ENCODE measurements at places on chromosomes 1 and 21.
A peak's percentile ranks its signal among the peaks of the same experiment; 100 is the strongest.

- DNase-seq, result no peak
These were observed 100.0 kb upstream of the RAB4A start for GRCh38 chr1:229170778-229171505.

DNA sequence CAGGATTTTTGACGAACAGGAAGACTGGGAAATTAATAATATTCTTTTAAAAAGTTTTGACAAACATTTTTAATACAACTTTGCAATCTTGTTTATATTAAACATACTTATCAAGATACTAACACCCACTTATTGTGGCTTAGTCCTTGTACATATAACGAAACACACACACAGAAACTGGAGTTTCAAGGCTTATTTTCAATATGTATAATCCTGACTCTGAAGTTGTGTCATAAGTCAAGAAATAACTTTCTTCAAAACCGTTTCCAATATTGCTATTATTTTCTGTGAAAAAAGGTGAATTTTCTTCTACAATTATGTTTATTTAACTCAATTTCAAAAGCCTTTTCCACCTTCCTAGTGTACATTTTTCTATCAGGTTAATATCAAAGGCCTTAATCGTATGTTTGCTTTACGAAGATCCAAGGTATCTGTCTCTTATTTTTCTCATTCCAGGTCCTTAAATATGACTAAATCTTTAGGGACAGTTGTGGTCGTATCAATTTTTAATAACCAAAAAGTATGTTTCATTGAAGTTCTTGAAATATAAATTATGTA, 1.8 kb downstream of the CDKN2C start:
- DNase-seq, result no peak

- no peak for DNase-seq
These were observed 6.6 kb upstream of the MED18 start for GRCh38 chr1:28322194-28322593.

GRCh38 chr1:52899445-52899894, 22.1 kb downstream of the ECHDC2 start:
- no peak for DNase-seq

DNA sequence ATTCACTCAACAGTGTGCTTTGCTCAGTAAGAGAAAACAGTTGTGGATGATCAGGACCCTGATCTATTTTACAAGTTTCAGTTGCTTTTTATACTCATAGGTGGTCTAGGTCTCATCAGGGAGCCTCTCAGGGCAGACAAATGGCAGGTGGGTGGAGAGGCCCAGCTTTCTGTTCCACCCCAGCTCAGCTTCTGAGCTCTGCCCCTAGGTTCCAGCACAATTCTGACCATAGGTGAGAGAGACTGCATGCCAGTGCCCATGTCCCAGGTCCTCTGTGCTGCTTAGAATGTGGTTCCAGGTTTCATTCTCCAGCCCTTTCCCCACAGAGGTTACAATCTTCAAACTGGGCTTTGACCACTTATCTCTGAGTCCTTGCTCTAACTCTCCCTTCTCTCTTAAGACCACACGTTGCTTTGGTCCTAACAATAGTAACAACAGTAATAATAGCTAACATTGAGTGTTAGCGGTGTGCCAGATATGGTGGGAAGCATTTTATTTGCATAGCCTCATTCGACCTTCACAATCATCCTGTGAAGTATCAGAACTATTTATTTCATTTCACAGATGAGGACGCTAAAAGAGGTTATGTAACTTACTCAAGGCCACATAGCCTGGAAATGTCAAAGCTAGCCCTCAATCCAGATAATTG, 19.6 kb upstream of the DUSP10 start:
- DNase-seq, result no peak

- no peak for DNase-seq
These were observed 39.2 kb upstream of the CR1L start for GRCh38 chr1:207605444-207606361.

DNA sequence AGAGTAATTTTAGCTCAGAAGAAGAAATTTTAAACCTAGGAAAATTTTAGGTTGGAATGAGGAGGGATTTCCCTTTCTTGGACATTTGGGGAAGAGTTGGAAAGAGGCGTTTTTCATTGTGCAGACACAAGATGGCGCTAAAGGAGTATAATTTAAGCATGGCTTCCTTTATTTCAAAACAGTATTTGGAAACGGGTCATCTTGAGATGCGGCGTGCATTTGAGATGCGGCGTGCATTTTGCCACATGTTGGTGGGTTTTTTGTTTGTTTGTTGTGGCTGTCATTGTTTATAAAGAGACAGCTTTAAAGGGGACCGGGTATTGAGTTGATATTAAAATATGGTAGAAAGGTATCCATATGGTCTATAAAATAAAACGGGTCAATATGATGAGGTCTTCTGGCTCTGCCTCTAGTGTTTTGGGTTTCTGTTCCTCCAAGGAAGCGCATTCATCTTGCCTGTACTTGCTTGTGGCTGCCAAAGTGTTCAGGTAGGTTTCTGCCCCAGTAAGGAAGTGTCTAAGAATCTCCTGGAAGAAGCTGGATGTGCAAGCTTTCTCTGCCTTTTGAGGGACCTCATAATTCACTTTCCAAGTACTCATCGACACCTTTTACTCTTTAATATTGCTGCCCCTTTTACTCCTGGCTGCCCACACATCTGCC, 210.3 kb downstream of the SLC35F3 start:
- DNase-seq, result no peak

DNA sequence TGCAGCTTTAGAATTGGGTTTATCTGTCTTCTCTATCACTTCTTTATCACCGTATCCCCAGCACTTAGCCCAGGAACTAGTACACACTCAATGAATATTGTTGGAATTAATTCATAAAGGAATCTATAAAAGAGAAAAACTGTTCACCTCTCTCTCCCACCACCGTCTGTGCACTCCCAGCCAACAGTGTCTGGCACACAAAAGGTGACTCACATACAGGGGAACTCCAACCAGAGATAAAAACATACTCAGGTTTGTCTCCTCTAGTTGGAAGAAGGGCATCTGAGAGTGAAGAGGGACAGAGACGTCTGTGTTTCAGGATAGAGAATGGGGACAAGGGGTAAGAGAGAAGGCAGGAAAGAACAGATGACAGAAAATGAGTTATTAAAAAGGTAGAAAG, 10.0 kb downstream of the ITLN1 start:
- DNase-seq, result no peak

DNA sequence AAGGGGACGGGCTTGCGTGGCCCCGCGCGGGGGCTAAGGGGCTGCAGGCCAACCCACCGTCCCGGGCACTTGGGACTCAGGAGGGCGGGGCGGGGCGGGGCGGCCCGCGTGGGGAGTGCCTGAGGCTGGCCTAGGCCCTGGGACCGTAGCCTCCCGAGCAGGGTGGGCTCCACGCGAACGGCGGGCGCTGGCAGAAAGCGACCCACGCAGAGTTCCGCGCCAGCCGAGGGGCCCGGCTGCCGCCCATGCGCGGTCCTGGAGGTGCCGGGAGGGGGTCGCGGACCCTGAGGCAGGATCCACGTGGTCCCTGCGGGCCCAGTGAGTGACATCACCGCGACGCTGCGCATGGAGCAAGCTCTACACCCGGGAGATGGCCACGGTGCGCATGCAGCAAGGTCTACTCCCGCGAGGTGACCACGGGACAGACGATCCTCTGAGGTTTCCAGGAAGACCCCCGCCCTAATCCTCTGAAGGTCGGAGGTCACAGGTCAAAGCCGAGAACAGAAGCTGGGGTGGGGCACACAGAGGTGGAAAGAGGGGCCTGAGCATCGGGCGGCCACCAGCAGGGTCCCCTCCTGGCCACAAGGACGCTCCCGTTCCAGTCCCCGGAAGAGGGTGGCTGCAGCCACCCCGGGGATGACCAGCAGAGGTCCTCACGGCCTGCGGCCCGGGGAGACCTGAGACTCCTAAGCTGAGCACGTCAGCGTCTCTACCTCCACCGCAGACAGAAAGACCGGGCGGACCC, 13.5 kb upstream of the SLC19A1 start:
- peak; percentile 59 for DNase-seq

DNA sequence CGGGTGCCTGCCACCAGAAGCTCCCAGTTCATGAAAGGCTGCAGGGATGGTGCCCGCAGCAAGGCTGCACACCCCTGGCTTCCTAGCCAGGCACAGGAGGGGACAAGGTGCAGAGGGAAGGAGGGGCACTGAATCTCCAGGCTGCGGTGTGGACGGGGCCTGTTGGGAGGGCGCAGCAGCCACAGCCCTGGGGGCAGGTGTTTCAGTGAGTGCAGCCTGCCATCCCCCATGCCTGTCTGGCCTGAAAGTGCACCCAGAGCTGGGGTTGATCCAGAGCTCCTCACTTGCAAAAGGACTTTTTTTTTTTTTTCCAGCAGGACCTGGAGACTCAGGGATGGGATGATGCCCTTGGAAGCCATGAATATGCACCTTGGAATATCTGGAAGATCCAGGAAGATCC, 153.7 kb upstream of the C1orf174 start:
- DNase-seq, result no peak

DNA sequence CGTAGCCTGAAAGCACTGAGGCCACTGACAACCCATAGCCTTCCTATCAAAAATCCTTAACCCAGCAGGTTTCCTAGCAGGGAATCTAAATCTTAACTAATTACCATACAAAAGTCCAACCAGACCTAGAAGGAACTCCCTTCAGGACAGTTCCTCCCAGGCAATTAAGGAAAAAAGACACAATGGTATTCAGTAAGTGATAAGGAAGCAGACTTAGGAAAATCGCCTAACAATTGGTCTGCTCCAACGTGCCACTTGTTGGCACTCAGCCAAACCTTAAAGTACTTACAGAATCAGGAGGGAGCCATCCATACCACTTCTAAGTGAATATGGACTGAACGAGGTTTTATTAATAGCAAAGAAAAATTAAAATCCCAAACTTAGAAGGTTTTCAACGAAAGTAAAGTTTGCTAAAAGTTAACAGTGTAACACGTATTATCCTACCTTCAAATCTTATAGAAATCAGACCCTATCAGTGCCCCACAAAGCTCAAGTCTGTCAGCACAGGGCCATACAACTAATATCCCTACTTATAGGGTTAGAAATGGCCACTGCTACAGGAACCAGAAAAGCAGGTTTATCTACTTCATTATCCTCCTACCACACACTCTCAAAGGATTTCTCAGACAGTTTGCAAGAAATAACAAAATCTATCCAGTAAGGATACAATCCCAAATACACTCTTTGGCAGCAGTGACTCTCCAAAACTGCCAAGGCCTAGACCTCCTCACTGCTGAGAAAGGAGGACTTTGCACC, 29.0 kb downstream of the SPATA6 start:
- no peak for DNase-seq

Measured in activated CD8-positive, alpha-beta memory T cell treated with anti-CD3 and anti-CD28 coated beads, Interleukin-2, amount 50 U/mL, for 4 hours (primary cell).